NCI-H146 (cell line): ENCODE measurements at places on chromosomes 5 and 9.

GRCh38 chr5:130386155-130386554 lies 481.9 kb downstream of the CHSY3 start:
- no peak for DNase-seq

- DNase-seq: no peak
Observed at GRCh38 chr5:166127766-166128570, 2163.5 kb upstream of the WWC1 start.

GRCh38 chr9:7324152-7324598 lies 475.4 kb downstream of the DMAC1 start:
- no peak for DNase-seq

GRCh38 chr5:51802551-51803184 lies 419.4 kb downstream of the ISL1 start:
- no peak for DNase-seq
